Activated T-helper 1 cell treated with anti-CD3 and anti-CD28 coated beads, Interleukin-2, amount 50 U/mL, for 16 hours (primary cell): ENCODE measurements at places on chromosomes 7 and 10.

GRCh38 chr7:6188389-6188788 is 84.0 kb downstream of the CYTH3 start:
- no peak for DNase-seq

GRCh38 chr7:1665549-1666316 is 4.3 kb upstream of the ELFN1 start:
- no peak for DNase-seq

DNA sequence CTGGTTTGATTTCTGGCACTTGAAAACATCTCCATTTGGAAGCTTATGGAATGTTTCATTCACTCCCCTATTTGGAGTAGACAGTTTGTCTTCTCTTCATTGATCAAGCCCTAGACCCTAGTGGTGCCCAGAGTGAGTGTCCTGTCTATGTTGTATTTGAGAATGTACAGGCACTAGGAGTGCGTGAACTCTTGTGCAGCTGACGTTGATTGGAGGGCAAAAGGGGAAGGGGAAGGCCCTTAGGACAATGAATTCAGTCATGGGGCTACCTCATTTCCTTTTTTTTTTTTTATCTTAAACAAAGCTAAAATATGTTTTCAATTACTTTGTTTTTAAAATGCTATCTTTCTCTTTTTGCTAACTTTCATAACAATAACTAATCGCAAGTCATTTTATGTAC is 66.5 kb downstream of the ADD3 start:
- DNase-seq: no peak

DNA sequence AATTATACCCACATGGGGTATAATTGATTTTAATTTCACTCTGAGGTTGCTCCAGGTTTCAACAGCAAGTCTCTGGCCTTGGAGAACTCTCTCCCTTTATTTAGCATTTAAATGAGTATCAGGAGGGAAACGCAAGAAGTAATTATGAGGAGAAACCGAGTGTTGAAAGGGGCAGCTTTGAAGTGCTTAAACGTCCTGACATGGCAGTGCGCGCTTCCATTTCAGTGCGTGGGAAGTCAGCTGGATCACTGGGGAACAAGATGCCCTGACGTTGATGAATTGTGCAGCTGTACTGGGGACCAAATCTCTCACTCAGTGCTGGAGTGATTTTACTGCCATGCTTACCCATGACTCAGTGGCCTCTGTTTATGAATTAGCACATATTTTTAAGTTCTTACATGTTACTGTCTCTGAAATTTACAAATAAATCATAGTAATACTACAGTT is 106.0 kb upstream of the PRR15 start:
- no peak for DNase-seq

DNA sequence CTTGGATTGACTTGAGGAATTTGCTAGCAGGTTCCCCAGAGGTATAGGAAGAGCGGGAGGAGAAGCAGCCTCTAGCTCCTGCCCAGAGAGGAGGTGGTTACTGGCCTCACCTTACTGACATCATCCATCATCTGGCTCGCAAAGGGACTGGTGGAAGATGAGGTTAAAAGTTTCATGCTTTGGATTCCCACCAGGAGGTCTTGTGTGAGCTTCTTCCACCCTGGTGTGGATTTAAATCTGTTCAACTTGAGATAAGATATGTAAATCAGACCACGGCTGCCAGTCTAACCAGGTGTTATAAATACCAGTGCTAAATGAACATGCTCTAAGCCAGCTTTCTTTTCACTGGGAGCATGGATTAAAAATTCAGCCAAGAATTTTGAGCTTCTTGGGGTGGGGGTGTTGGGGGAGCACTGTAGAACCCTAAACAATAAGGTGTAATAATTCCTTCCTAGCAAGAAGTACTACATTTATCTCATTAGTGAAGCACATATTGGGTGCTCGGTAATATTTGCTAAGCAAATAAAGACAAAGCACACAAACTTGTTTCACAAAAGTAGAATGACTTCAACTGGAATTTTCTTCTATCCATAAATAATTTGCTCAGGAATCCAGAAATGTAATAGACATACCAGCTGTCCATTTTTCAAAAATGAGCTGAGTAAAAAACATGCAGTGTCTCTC is 7.8 kb downstream of the PROSER2 start:
- no peak for DNase-seq

GRCh38 chr10:10247585-10247984 is 770.1 kb upstream of the CELF2 start:
- no peak for DNase-seq

GRCh38 chr7:20030915-20031362 is 186.2 kb downstream of the MACC1 start:
- DNase-seq: no peak

GRCh38 chr10:131797626-131798025 is 103.2 kb upstream of the PPP2R2D start:
- no peak for DNase-seq

DNA sequence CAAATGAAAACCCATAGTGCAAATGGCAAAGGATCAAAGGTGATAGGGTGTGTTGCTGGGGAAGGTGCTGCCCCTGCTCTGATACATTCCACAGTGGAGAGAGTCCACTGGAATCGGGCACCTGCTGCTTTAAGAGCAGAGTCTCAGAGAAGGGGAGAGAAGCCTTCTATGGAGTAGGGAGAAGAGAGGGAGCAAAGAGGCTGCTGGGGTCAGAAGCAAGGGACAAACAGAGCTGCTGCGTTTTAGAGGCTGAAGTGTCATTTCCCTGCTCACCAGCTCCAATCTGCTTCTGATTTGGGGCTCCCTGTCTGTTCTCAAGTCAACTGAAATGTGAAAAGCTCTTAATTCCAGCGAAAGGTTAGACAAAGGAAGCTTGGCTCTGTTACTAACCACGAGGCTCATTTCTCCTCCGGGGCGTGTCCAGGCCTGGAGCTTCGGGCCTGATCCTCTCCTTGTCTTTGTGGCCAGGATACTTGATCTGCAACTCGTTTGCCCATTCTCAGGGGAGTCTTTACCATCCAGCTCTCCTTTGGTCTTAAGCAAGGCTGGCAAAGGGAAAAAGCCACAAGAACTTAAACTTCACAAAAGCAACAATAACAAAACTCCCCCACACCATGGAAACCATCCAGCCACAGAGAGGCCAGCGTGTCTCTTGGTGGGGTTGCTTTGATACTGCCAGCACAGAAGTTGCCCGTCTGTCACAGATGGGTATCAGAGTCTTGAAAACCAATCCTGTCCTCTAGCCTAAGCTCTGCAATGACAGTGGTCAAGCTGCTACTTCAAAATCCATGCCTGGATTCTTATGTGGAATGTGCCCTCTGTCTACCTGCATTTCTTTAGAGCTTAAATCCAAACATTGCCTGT is 692.6 kb downstream of the SUGCT start:
- no peak for DNase-seq

- no peak for DNase-seq
These were observed 45.6 kb upstream of the SGCE start for GRCh38 chr7:94701555-94701973.

- DNase-seq: no peak
These were observed 152.4 kb upstream of the CELF2 start for GRCh38 chr10:10865303-10865702.

- DNase-seq: no peak
These were observed 93.8 kb downstream of the ADD3 start for GRCh38 chr10:110101464-110102144.

GRCh38 chr10:52308251-52309031 is 5.6 kb upstream of the DKK1 start:
- DNase-seq: no peak

- no peak for DNase-seq
These were observed 354.1 kb downstream of the PCLO start for GRCh38 chr7:82808633-82809032.

DNA sequence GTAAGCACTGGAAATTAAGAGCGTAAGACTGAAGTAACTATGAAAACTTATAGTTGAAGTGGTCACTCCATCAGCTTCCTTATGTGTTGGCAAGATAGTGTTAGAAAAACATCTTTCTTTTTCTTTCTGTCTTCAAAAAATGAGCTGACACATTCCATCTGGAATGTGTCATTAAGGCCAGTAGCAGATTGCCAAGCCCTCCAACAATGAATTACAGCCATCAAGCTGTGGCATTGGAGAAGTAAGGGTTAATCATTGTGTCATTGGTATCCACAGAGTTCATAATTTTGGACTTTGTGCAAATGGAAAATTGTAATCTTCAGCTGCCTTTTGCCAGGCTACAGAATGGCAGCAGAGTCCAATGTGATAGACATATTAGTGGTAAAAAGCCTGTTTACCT is 926.3 kb downstream of the NRG3 start:
- DNase-seq: no peak

- DNase-seq: no peak
These were observed 20.7 kb downstream of the ZNF107 start for GRCh38 chr7:64686493-64687184.

DNA sequence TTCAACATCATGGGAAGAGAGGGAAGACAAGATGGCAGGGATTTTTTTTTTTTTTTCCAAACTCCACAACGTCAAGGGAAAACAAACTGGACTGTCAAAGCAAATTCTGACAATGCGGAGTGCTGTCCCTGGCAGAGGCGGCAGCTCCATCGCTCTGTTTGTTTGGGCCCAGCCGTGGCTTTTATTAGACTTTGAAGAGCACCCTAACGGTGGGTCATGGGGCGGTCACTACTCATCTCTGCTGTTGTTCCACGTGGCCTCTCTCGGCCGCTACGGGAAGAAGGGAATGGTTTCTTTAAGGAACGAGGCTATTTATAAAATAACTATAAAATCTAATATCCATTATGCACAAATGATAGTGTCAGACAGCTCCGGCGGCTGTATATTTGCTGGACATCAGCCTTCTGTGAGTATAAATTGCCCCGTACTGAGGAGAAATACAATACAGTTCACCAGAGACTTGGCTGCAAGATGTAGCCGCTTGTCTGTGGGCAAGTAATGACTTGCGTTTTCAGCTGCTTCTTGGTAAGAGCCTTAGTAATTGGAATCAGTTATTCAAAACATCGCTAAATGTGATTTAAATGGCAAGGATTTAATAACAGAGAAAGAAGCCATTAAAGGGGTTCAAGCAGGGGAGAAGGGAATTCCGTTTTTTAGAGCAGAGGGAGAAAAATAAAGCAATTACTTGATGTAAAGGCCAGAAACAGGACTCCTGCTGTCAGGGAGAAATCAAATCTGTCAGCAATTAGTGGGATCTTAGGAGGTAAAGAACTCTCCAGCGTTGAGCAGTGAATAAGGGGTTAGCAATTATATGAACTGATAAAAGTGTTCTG is 61.7 kb upstream of the RAB11FIP2 start:
- DNase-seq: no peak

- no peak for DNase-seq
These were observed 2.2 kb downstream of the GLUD1 start for GRCh38 chr10:87092376-87092860.

- no peak for DNase-seq
These were observed 50.8 kb downstream of the ATAD1 start for GRCh38 chr10:87767253-87767652.

DNA sequence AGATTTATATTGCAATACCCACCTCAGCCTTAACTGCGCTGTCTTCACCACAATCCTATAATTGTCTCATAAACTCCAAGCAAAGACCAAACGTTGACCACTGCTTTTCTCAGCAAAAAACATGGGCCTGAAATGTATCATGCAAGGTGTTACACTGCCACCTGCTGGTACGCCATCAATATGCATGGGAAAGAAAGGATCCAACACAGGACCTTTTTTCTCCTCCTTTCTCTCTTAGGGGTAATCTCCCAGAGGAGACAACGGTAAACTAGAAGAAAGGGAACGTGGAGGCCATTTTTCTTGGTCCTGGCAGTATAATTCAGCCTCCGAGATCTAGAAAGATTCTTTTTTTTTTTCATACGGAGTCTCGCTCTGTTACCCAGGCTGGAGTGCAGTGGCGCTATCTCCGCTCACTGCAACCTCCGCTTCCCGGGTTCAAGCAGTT is 79.1 kb upstream of the MPP7 start:
- peak; percentile 77 for DNase-seq

DNA sequence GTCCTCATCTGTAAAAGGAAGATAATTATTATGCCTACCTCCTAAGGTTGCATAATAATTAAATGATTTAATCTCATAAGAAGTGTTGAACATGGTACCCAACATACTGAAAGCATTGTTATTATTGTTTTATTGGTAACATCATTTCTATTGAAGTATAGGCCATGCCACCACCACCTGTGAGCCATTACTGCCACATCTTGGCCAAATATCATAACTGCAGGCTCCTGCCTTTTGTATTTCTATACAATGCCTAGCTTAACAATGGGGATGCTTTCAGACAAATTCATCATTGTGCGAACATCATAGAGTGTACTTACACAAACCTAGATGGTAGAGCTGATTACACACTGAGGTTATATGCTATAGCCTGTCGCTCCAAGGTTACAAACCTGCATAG is 61.1 kb upstream of the NPSR1 start:
- no peak for DNase-seq

DNA sequence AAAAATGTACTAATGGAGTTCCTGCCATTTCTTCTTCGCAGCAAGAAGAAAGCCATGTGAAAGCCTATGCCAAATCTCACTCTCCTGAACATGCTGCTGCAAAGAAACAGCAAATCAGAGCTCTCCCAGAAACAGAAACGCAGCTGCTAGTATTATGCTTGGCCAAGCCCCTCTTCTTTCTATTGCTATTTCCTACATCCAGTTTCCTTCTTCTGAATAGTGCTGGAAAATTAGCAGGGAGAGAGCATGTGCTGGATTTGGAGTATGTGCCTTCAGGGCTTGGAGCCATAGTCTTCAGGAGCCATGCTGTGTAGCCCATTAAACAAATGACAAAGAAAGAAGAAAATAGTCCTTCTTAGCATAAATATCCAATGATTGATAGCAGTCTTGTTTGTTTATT is 852.0 kb upstream of the PHF14 start:
- DNase-seq: no peak

DNA sequence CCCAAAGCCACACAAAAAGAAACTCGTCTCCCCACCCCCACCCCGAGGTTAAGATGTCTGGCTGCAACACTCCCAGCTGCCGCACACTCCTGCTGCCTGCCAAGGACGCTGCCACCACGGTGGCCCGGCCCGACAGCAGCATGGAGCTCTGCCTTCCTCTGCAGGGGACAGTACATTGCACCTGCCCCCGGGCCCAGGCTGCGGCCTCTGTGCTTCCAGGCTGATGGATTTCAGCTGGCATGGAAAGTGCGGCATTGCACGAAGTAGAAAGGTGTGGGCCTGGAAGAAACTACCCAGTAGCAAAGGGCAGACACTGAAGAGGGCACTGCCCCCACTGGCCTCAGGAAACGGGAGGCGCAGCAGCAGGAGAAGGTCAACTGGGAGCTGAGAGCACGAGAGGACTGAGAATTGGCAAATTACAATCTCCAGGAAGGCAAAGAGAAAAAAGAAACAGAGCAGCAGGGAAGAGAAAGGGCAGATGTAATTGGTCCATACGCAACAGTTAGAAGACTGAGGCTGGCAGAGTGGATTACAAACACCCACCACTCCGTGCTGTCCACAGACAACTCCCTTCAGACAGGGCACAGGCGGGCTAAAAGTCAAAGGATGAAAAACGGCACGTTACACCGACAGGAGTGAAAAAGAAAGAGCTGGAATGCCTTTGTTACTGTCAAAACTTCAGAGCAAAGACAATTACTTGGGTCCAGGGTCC is 117.1 kb upstream of the DIP2C start:
- no peak for DNase-seq
